Upper lobe of left lung (tissue), 6 donors: ENCODE measurements at places on chromosomes 6 and 20.

DNA sequence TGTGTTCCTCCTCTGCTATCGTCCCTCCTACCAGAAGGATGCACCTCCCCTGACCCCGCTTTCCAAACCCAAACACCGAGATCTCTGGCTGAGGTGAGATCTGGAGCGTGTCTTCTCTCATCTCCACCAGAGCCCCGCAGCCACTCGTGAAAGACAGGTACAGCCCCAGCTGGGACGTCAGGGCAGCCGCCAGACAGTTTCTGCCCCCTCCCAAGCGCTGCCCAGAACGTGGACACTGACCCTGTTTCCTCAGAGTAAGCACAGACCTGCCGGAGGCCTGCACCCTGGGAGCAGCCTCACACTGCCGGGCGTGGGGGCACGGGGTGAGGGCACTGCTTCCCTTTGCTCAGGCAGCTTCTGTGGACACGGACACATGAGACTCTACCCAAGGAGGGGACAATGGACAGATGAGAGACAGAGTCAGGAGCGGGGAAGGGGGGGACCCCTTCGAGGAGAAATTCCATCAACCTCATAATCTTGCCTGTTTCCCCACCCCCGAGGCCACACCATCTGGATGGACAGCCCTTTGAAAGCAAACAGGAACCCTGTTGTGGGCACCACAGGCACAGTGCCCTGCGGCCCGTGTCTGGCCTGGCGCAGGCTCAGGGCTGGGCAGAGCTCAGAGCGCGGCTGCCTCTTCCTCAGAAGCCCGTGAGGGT, 210.6 kb downstream of the DLL1 start:
- peak; percentile 18 for DNase-seq

GRCh38 chr6:168726312-168726856, 285.4 kb downstream of the SMOC2 start:
- DNase-seq = no peak

DNA sequence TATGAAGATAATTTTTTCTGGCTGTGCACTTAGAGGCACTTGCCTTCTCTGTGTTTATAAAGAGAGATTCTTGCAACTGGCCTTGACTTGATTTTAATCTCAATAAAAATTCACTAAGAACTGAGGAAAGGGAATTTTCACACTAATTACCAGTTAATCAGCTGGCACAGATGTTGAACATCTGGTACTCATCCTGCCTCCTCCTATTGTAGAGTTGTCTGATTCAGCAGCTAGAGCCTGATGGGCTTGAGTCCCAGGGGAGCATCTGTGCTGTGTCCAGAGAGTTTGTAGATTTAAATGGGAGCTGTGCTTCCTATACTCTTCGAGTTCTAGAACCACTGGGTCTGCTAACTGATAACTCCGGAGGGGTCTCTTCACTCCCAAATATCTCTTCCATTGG, 284.4 kb upstream of the RNF24 start:
- no peak for DNase-seq

GRCh38 chr6:35084511-35085203, 56.5 kb downstream of the TCP11 start:
- DNase-seq = no peak

- DNase-seq = no peak
Observed at GRCh38 chr6:53579338-53579737, 34.4 kb upstream of the GCLC start.

GRCh38 chr6:96852605-96853004, 15.3 kb upstream of the GPR63 start:
- no peak for DNase-seq

DNA sequence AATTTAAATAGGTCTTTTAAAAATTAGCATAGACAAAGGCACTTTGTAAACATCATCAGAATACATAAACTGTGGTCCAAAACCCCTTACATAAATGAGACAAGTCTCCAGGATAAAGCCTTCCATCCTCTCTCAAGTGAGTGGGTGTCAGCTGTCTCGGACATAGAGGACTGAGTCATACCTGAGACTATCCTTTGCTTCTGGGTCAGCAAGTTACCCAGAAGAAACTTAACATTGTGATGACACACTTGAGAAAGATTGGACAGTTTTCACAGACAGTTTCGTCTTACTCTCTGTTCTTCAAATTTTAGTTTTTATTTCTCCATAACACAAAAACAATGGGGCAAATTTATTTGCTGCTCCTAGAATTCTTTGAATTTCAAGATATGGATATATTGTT, 838.0 kb downstream of the DHX35 start:
- no peak for DNase-seq

DNA sequence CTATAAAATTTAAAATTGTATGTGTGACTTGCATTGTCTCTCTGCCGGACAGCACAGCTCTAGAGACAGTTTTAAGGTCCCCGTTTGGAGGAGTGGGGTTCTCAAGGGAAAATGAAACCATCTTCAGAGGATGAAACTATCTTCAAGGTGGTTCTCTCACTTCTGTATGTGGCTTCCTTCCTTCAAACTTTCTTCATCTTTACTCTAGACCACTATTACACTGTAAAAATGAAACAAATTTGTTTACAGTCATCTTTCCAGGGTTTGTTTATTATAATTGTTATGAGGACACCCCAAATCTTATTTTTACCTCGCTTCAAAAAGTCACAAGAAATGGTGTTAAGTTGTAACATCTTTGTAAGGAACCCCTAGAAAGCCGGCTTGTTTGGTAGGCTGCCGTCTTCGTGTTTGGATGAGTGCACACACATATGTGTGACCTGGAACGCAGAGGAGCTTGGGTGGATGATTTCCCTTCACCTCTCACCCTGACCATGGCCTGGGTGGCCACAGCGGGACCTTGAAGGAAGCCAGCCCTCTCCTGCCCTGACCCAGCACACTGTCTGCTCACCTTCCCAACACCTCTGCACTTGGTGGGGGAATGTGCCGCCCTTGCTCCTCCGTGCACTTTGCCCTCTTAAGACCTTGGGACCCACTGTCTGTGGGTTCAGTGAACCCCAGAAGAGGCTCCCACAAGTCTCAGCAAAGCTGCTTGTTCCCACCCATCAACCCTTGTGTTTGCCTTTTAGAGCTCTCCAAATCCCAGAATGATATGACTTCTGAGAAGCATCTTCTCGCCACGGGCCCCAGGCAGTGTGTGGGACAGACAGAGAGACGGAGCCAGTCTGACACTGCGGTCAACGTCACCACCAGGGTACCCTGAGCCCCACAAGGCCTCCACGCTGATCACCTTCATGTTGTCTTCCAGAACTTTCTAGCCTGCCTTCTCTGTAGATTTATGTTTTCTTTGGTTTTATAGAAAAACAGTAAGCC, 67.8 kb downstream of the SYTL3 start:
- no peak for DNase-seq

DNA sequence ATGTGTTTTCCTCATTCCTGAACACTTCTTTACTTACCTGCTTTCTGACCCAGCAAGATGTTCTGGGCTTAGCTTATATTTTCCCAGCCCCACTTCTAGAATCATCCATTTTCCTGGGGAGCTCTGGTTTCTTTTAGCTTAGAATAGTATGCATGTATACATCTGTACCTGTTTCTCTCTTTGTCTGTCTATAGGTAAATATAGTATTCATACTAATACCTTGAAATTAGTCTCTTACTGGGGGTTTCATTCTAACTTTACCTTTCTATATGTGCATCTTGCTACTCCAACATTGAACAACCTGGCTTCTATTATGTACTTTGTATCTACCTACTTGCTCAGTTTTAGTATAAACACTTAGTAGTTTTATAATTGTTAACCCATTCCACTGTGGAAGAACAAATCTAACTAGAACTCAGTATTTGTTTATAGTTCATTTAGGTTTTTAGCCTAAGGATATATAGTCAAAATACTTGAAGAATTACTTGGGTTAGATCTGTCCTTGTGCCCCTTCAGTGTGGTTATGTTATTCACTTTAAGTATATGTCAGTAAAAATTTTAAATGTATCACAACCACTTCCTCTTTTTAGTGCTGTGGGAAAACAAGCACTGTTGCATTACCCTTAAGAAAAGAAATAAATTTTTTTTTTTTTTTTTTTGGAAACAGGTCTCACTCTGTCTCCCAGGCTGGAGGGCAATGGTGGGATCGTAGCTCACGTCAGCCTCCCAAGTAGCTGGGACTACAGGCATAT, 54.0 kb downstream of the ASXL1 start:
- no peak for DNase-seq

- DNase-seq = no peak
Observed at GRCh38 chr6:87501809-87502572, 29.2 kb downstream of the SLC35A1 start.

DNA sequence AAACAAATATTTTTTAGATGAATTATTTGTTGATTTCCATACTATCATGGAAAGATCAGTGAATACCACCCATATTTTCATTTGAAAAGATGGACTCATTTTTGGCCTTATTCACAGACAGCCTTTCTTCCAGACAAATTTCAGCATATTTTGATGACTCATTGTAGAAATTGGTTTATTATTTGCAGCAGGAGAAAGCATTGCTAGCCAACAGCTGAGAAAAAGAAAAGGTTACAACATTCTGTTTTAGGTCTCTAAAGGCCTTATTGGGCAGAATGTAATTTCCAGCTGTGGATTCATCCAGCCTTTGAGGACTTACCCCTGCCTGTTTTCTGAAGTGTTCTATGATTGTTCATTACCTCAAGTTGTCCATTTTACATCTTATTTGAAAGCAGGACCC, 201.9 kb downstream of the PLCB4 start:
- no peak for DNase-seq

DNA sequence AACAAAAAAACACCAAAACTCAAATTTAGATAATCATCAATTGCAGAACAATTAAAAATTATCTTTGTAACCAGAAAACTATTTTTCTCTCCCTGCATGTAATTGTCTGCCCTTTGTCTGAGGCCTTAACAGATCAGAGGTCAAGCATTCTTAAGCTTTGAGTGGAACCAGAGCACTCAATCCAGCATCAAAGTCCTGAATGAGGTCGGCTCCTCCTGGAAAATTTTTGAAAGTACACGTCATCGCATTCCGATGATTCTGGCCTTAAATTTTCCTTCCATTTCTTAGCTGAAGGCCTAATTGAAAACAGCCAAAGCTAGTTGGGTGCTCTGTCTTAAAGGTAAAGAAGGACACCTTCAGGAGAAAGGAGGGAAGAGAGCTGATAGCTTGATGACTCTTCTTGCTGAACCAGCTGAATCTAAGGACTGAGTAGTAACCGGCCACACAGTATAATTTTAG, 510.2 kb upstream of the SULF2 start:
- no peak for DNase-seq

- DNase-seq = no peak
Observed at GRCh38 chr6:1584996-1585668, 24.6 kb upstream of the FOXC1 start.

- DNase-seq = no peak
Observed at GRCh38 chr6:6997263-6998193, 110.2 kb upstream of the RREB1 start.

GRCh38 chr20:51004781-51005180, 18.1 kb downstream of the KCNG1 start:
- no peak for DNase-seq

DNA sequence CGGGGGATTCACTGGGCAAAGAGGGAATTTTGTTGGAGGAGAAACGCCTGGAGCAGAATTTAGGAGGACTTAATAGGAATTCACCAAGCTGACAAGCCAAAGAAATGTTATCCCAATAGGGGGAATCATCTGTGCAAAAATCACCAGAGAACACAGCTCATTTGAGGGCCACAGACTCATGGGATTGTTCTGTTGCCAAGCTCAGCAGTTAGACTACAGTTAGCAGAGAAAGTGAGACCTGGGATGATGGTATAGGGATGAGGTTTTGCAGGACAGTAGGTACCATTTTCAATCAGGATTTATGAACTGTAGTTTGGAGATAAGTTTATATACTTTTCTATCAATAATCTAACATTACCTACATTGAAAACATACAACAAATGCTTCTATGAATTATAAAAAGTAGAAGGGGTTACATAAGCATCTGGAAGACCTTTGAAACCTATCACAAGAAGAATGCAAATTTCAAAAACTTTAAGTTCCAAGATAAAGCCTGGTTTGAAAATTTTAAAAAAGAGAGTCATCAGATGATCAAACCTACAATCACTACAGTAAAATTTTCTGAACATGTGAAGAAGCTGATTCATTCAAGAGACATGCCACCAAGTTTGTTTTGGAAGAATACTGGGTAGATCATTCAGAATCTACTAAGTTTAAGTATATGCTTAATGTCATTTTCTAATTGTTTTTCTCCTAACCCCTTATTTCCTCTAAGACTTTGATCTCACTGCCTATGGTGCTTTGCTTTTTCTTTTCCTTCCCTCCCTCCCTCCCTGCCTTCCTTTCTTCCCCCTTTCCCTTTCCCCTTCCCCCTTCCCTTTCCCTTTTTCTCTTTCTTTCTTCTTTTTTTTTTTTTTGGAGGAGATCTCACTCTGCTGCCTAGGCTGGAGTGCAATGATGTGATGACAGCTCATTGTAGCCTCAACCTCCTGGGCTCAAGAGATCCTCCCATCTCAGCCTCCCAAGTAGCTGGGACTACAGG, 81.5 kb downstream of the KIF13A start:
- no peak for DNase-seq

DNA sequence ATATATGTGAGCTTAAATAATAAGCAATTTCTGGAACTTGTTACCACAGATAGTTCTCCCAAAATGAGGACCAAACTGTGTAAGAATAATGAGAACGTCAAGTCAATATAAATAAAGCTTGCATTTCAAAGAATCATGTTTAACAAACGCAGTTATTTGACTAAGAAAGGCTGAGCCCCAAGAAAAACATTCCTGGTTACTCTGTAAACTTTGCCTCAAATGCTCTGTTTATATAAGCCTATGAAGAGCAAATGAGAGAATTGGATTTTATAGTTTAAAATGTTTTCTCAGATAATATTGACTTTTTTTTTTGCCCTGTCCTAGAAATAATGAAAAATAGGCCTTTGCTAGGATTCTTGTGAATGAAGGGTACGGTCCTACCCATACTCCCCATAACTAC, 81.3 kb downstream of the C6orf52 start:
- DNase-seq = no peak

- no peak for DNase-seq
Observed at GRCh38 chr6:118715376-118715775, 64.0 kb upstream of the CEP85L start.

GRCh38 chr6:47203266-47203937, 106.3 kb downstream of the TNFRSF21 start:
- DNase-seq = no peak
